NCI-H2029 (cell line): ENCODE measurements at places on chromosomes 5 and 9.
A peak's percentile ranks its signal among the peaks of the same experiment; 100 is the strongest.

DNA sequence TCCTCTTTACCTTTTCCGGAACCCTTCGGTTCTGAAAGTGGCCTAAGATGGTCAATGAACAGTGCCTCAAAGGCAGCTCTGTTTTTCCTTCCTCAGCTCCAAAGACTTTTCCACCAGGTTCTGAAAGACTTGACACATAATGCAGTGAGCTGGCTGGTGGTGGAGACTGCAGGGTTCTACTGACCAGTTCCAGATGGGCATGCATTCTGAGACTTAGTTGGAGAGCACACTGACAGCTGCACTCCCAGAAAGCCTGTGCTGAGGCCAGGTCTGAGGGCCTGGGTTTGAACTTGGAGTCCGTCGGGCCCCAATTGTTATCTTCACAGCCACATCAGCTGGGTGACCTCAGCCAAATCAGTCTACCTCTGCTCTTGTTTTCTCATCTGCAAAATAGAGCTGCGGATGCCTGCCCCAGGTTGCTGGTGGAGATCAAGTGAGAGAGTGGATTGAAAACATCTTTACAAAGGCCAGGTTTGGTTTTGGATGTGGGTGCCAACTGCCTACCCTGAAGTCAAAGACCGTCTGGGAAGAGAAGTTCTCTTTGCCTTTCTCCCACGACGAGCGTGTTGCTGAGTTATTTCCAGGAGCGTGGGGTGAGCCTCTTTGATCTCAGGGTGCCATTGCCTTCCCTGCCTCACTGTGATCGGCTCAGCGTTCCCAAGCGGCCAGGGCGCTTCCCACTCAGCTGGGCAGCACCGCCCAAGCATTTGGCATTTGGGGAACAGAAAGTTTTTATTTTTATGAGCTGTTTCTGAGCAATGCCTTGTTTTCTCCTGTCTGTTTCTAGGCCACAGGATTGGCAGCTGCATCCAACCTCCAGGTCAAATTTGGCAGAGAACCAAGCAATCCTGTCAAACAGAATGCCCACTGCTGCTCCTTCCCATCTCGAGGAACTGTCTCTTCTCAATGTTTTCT lies 54.9 kb downstream of the RAD23B start:
- DNase-seq, result no peak

DNA sequence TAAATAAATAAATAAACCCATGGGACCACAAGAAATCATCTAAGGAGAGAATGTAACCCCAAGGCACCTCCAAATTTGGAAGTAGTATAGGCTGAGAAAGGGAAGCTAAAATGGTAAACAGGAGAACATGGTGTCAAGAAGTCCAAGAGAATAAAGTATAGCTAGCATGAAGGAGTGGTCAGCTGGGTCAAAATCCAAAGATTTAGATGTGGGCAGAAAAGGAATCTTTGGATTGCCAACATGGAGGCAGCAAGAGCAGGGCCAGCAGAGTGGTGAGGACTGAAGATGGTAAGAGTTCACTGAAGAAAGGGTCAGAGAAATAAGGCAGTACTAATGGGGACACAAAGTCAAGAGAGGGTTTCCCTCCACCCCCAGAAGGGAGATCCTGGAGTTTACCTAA lies 53.0 kb downstream of the TSSK1B start:
- DNase-seq, result no peak

DNA sequence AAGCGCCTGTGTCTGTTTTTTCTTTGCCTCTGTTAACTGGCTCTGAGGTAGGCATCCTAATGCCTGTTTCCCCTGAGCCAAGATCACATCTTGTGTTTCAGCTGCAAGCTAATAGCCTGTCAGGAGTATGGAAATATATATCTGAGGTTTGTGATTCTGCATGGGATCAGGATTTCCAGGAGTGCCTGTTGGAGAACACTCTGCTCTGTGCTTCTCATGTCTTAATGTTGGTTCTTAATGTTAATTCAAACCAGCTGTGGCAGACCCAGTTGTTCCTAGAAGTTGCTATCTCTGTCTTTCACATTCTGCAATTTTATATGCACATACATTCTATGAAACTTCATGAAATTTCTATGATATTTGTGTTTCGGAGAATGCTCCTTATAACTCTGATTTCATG lies 72.1 kb downstream of the PGM5 start:
- no peak for DNase-seq

DNA sequence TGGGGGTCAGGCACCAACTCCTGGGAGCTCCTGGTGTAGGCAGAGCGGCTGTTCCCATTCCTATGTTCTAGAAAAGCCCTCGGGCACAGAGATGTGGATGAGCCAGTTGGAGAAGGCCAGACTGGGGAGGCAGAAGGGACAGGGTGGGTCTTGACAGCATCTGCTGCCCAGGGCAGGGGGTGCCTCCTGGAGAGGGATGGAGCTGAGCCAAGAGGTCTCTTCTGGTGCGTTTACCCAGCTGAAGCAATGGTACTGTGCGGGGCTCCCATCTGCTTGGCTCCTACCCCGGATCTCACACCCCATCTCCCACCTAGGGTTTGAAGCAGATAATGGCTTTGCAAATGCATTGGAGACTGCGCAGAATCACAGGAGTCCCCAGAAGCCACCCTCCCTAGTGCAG lies 41.3 kb downstream of the SHB start:
- DNase-seq, result no peak

DNA sequence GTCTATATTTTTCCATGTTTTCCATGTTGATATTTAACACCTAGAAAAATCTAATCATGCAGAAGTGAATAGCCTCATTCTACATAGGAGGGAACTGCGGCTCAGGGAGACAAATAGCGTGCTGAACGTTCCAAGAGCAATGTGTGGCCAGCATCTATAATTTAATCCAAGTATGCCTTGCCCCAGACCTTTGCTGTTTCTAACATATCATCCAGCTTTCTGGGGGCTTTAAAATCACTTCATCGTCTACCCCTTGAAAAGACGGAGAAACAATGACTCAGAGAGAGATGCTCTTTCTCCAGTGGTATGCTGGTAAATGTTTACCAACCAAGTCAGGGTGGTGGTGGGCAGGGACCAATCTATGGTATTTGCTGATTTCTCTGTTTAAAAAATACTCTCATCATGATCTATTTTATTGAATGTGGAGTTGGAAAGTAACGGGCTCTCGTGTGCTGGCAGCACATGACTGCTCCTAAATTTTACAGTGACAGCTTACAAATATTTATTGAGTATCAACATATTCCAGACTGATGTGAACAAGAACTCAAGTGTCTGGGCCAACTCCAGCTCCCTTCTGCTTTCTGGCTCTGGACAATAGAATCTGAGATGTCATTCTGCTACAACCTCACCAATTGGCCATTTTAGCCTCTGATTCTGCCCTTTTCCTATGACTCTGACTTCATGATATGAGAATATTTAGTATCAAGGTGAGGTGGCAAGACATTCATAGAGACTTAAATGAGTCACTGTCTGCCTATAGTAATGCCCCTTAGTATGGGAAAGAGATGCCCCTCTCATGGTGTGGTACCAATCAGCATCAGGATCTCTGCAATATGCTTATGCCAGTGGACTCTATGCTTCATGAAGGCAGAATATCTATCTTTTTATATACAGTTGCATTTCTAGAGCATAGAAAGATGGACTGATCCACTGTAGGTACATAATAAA lies 407.4 kb upstream of the TNC start:
- no peak for DNase-seq

- no peak for DNase-seq
These were observed 8.1 kb upstream of the MAT2B start for GRCh38 chr5:163497315-163497714.

DNA sequence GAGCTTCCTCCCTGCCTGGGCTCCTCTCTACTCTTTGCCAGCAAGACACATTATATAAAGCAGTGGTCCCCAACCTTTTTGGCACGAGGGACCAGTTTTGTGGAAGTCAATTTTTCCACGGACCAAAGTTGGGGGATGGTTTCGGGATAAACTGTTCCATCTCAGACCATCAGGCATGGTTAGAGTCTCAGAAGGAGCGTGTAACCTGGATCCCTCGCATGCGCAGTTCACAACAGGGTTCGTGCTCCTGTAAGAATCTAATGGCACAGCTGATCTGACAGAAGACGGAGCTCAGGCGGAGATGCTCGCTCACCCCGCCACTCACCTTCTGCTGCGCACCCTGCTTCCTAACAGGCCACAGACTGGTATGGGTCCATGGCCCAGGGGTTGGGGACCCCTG lies 142.8 kb downstream of the LIFR start:
- DNase-seq, result no peak

GRCh38 chr9:113742878-113743277 lies 133.2 kb upstream of the ZNF618 start:
- DNase-seq, result no peak

GRCh38 chr5:109246395-109246794 lies 163.4 kb downstream of the PJA2 start:
- DNase-seq, result no peak

- peak; percentile 72 for DNase-seq
These were observed at the start of gene IGFBPL1 for GRCh38 chr9:38423973-38424843. TSS of gene IGFBPL1 (minus strand) at chr9:38424454. CDS start at chr9:38424424, 30 bp downstream.

DNA sequence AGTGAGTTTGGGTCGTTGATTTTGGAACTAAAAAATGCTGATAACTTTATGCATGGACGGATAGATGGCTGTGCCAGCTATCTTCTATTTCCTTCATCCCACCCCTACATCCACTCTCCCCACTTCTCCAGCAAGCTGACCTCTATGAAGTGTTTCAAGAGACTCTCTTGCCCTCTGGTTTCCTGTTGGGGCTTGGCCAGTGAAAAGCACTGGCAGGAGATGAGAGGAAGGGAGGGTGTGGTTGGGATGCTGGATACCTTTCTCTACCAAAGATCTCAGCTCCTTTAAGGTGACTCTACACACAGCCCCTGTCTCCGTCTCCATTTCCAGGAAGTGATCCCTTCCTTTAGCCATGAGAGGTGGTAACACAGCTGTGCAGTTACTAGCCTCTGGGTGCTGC lies 30.0 kb upstream of the JMY start:
- DNase-seq, result peak; percentile 20

GRCh38 chr5:95044096-95044495 lies 240.8 kb downstream of the MCTP1 start:
- no peak for DNase-seq

DNA sequence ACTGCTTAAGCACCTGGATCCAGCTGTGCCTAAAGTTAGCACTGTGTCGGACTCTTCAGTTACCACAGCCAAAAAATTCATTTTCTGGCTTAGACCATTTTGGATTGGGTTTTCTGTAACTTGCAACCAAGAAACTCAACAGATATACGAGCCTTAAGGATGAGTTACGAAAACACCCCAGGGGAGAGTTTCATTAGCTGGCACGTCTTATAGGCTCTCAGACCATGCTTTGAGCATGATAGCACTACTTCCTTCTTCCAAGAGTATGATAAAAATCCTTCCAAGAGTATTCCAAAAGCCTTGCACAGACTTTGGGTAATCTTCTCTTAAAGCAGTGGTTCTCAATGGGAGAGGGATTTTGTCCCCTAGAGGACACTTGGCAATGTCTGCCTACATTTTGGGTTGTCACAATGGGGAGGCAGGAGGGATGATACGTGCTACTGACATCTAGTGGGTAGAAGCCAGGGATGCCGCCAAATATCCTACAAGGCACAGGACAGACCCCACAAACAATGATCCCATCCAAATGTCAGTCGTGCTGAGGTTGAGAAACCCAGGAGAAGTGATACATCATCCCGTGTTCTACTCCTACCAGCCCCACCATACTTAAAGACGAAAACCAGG lies 64.8 kb downstream of the SMIM23 start:
- no peak for DNase-seq

DNA sequence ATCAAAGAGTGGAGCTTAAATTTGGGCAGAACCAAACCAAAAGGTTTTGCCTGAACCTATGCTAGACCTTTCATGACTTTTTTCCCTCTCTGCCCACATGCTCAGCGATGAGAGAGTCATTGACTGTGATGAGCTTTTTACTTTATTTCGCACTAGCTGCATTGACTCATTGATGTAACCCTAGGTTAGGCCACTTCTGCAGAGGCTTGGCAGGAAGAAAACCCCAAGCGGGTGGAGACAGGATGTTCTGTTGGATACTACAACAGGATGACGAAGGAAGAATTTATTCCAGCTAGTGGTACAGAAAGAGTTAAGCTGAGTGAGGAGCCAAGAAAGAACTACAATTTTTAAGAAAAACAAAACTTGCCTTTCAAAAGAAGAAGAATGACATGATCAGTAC lies 18.4 kb downstream of the AGXT2 start:
- no peak for DNase-seq
